CD4-positive, alpha-beta T cell treated with Interleukin-12 subunit alpha and Interleukin-12 subunit beta, for 1 hour (primary cell): ENCODE measurements at places on chromosomes 7 and 10.

GRCh38 chr10:44477046-44477425 is 92.1 kb upstream of the CXCL12 start:
- no peak for DNase-seq

DNA sequence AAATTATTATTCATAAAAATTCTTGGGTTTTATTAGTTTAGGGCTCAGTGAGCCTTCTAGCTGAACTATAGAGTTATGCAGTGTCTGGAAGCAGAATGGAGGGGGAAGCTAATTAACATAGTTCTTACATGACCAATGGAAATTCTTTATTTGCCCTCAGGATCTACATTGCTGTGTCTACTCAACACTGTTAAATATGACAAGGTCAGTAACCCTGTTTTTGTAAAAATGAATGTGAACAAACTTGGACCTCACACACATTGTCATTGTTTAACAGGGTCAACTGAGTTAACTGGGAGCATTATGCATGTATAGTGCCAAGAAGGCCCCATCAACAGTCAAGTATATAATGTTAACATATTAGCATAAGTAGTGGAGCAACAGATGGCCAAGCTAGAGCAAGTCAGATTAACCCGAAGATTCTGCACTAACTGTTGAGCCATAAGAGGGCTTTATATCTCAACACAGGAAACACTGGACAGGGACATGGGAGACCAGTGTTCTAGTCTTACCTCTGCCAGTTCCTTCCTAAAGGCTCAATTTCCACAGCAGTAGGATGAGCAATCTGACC is 122.5 kb upstream of the SEM1 start:
- DNase-seq: no peak

DNA sequence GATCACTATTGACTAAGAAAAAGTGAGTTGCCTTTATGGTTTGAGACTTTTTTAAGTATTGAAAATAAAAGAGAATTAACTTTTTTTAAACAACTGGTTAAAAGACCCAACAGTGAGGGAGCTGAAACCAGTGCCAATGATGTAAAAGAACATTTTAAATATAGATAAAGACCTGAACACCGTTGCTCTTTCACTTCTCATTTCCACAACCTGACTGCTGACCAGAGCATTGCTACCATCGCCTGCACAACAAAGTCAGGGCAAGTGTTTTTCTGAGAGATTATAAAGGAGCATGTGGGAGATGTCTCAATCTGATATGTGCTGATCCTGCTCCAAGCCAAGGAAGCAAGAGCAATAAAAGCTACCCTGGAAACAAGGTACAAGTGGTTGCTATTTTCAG is 34.7 kb downstream of the IMMP2L start:
- no peak for DNase-seq

- no peak for DNase-seq
Observed at GRCh38 chr10:69573056-69573806, at the start of gene NEUROG3. TSS of gene NEUROG3 (minus strand) at chr10:69573422. CDS start at chr10:69573043, 379 bp downstream.

- no peak for DNase-seq
Observed at GRCh38 chr10:73855413-73855812, 18.9 kb downstream of the CAMK2G start.

- no peak for DNase-seq
Observed at GRCh38 chr7:108418946-108419345, 37.3 kb downstream of the NRCAM start.

DNA sequence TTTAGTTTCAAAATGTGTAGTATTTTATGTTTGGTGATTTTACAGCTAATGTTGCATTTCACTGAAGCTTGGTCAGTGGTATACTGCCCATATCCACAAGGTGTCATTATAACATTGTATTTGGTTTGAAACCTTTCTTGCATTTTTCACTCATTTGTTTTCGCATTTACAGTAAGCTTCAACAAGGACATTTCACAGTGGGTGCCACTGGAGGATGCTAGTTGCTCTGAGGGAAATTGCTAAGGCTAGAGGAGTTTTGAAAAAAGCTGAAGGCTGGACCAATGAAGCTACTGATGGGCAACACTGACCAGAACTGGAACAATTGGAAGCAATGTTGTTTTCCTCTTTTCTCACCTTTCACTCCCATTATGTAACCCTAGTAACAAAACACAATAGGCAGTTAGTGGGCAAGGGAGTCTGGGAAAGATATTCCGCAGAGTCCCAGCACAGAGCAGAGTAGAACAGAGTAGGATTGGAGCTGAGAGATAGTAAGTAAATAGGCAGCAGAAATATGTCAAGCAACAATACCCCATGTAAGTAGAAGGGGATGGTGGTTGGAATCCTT is 23.6 kb upstream of the SRI start:
- DNase-seq: peak; percentile 0

GRCh38 chr7:113945018-113945938 is 26.5 kb upstream of the PPP1R3A start:
- no peak for DNase-seq

DNA sequence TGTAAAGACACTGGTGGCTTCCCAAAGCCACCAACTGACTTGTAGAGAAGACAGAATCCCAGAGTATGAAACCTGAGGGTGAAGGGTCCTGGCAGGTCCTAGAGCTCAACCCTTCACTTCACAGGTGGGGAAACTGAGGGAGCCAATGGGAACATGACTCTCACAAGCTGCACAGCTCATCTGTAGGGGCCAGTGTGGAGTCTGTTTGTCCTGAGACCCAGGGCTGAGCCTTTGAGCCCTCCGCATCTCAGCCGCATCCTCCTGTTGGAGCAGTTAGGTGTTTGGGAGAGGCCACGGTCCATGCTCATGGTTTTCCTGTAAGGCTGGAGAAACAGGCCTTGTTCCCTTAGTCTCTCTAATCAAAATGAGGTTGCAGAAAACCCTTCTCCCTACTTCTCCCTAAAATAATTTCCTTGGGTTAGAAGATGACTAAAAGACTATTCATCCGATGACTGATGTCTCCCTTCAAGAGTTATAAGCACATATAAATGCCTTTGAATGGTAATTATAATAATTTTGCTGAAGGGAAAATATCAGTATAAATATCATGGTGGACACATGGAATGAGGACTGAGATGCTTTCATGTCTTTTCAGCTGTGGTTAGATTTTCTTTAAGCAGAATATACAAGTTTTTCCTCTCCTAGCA is 10.3 kb downstream of the HTRA1 start:
- no peak for DNase-seq

DNA sequence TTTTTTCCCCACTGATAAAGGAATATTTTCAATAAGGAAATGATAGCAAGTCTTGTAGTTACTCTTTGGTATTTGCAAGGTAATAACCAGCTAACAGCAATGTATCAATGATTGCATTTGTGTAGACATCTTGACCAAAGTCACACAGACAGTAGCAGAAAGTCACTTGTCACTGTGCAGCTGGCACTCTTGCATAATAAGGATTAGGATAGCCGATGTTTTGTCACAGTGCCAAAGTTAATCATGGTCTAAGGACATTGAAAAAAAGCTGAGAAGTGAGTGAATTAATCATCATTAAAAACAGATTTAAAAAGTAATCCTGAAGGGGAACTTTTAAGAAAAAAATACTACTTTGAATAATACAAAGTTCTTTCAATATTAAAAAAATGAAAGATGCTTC is 834.3 kb upstream of the C7orf33 start:
- DNase-seq: no peak

DNA sequence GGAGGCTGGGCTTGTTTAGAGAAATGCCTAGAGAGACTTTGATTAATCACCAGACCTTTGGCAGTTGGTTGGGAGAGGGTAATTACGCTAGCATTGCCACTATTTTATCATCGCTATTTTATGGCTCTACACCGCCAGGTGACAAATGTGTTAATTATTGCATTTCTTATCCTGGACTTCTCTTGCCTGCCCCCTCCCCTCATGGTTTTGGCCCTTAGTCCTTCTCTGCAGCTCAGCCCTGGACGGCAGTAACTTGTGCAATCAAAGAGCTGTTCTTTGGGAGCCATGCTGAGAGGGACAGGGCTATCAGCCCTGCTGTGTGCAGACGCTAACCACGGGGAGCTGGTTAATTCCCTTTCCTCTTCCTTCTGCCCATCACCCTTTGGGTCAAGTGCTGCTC is 585.0 kb downstream of the AUTS2 start:
- no peak for DNase-seq

DNA sequence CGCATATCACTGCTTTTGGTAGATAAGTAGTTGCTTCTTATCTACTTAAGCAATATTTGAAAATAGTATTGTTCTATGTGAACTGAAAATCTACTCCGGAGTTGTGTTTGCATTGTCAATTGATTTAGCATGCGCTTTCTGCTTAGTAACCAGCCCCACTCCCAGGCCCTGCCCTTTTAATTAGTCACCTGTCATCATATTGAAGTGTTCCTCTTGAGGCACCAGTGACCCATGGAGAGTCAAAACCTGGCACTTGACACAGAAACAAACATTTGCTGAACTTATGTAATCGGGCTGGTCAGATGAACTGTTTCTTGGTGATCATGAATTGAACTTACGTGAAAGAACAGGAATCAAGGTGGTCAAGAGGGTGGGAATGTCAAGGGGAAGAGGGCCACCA is 27.8 kb upstream of the CDHR3 start:
- no peak for DNase-seq

DNA sequence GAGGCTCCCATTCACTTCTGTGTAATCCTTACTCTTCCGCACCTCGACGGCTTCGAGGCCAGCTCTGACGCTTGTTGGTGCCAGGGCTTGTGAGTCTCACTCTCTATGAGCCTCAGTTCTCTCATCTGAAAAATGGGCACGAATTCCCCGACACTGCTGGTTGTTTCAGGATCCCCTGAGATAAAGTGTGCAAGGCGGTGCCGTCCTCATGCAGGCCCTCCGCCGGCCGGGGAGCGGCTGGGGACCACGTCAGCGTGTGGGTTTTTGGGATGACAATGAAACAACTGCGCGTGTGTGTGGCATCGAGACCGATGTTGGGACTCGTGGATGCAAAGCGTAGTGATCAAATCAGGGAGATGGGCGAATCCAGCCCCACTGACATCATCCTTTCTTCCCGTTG is 75.6 kb downstream of the FOXL3 start:
- no peak for DNase-seq

- DNase-seq: no peak
Observed at GRCh38 chr10:48533951-48534720, 70.7 kb downstream of the ARHGAP22 start.

DNA sequence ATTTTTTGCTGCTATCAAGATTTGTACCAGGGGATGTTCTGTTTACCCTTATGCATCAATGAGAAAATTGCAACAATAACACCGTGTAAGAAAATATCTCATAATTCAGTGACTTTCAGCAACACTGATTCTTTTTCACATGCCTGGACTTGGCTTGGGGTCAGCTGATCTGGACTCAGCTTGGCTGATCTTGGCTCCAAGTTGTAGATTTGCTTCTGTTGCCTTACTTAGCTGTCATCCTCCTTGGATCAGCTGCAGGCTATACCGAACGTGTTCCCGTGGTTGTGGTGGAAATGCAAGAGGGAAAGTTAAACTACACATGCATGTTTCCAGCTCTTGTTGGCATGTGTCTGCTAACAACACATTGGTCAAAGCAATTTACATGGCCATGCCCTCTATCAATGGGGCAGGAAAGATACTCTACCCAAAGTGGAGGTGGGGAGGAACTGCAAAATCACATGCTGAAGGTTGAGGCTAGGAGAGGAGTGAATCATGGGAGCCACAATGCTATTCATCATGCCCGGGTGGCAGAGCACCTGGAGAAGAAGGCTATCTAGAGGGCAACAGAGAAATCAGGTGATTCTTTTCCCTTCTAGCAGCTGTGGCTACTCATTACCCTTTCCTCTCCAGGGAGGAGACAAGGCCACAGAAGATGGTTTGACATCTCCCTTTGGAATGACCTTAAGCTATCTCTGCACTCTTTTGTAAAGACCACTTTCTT is 1276.3 kb upstream of the AUTS2 start:
- DNase-seq: no peak

DNA sequence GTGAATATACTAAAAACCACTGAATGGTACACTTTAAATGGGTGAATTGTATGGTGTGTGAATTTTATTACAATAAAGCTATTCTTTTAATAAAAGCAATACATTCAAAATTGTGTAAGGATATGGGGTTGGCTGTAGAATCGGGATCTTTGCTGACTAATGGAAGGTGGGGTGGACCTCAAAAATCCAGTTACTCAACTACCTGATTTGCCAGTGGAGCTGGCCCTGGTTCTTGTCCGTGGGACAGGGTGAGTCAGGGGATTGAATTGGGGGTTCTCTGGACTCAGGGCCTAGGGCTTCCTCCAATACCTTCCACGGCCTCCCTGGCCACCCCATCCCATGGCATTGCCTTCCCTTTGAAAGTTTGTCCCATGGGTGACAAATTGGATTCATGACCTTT is 13.5 kb upstream of the RABGEF1 start:
- DNase-seq: no peak

DNA sequence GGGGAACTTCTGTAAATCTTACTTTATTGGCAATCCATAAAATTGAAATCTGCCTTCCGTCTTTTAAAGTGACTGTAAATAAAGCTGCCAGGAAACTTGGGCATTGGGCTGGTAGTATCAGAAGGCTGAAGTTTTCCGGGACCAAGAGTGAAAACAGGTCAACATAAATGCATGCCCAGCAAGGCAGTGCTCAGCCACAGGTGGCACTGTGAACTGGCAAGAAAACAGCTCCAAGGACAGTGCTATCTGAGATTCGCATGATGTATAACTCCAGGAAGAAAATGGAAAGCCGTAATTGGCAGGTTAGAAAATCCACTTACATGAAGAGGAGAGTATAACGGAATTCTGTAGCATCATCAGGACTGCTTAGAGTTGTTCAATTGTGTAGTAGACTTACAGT is 1.9 kb upstream of the INSYN2A start:
- no peak for DNase-seq

- DNase-seq: no peak
Observed at GRCh38 chr10:71232089-71232998, 20.0 kb downstream of the UNC5B start.

DNA sequence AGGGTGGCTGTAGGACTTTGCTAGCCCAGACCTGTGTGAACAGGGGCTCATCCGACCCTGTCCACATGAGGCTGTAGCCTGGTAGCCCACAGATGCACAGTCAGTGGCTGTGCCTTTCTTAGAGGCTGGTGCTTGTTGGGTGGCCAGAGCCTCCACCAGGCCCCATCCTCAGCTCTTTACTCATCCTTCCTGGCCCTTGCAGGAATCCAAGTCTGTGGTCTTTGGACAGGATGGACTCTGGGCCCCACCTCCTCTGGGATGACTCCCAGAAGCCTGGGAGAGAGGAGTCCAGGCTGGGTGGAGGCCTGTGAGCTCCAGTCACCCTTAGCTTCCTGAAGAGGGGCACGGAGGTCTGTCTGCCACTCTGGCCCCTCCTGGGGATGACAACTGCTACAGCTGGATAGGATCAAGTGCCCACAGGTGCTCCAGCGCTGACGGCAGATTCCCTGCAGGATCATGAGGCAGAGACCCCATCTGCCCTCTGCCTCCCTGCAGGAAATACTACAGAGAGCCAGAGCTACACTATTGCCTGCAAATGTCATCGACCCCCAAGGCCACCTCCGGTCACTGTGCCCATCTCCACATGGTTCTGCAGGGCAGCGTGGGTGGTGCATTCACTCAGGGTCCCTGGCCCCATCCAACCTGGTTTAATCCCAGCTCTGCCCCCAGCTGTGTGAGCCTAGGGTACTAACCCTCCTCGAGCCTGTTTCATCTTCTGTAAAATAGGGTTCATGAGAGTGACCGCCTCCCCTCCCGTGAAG is 114.5 kb downstream of the PTPN20 start:
- DNase-seq: no peak
